AG10803 (cell line): ENCODE measurements at places on chromosomes 7 and 10.

GRCh38 chr10:21170216-21170615 lies 273.1 kb upstream of the NEBL start:
- no peak for DNase-seq

DNA sequence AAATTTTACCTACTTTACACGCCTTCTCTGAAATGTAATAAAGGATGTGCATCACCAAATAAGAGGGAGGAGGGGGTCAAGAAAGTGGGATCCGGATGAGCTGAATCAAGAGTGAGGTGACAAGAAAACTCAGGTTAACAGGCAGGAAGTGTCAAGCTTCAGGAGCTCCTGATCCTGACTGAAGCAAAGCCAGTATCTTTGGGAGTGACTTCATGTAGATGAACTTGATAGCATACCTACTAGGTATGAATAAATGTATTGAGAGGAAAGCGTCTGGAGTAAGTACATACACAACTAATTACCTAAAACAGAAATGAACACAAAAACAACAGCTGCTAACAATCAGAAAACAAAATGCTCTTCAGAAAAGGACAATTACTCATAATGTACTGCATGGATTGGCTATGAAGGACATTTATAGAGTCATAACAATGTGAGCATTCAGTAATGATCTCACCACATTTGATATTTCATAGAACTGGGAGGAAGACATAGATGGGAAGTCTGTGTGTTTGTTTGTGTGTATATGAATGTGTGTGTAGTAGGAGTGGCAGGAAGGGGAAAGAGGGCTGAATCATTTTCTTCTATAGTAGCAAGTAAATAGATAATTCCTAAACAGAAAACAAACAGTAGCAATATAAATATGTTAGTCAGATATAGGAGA lies 29.4 kb downstream of the PRKG1 start:
- no peak for DNase-seq

DNA sequence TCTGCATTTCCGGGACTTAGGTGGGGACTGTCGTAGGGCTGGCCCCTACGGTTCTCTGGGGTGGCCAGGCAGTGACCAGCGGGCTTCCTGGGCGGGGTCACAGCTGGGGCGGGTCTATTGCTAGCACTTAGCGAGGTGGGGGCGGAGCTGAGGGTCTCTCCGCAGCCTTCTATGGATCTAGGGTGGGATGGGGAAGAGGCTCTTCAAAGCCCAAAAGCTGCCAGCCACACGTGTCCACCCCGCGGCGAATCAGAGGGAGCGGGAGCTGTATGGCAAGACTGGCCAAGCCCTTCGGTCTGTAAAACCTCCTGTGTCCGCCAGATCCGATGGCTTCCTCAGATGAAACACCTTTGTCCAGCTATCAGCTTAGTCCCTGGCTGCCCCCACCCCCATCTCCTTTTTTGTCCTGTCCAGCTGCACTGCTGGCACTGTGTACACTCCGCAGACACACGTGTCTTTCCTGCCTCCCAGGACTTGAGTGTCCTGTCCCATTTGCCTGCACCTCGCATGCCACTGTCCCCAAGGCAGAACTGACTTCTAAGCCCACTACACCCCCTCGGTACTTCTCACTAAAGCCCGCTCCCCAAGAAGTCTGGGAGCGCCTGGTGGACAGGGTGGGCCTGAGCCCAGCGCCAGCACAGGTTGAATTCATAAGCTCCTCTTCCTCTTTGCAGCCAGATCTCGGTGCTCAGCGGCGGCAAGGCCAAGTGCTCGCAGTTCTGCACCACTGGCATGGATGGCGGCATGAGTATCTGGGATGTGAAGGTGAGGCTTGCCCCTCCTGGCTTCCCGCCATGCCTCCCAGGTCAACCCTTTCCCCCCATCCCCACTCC lies 14.8 kb downstream of the PDAP1 start:
- DNase-seq, result no peak

DNA sequence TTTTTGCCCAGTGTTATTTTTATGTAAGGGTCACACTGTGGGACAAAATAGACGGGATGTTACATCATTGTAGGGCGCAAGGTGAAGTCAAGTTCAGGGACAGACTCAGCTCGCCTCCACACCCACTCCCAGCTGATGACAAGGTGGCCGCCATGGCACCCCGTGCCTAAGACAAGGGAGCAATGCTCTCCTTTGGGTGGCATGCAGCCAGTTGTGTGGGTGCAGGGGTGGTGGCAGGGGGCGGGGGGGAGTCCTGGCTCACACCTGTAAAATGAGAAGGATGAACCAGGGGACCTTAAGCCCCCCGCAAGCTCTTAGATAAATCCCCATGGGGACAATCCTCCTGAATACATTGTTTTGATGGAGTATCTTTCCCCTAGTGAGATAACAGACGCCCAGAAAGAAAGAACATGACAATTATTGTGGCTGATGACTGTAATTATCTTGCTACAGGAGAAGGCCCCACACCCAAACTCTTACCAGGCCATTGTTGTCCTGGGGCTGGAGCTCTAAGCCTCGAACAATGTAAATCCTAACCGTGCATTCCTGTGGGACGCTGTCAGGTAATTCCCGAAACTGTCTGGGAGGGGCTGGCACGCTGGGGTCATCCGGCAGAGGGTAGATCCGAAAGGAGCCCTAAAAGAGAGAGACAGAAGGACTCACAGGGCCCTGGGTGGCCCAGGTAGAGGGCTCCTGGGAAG lies 148.7 kb downstream of the MYOF start:
- DNase-seq, result no peak

DNA sequence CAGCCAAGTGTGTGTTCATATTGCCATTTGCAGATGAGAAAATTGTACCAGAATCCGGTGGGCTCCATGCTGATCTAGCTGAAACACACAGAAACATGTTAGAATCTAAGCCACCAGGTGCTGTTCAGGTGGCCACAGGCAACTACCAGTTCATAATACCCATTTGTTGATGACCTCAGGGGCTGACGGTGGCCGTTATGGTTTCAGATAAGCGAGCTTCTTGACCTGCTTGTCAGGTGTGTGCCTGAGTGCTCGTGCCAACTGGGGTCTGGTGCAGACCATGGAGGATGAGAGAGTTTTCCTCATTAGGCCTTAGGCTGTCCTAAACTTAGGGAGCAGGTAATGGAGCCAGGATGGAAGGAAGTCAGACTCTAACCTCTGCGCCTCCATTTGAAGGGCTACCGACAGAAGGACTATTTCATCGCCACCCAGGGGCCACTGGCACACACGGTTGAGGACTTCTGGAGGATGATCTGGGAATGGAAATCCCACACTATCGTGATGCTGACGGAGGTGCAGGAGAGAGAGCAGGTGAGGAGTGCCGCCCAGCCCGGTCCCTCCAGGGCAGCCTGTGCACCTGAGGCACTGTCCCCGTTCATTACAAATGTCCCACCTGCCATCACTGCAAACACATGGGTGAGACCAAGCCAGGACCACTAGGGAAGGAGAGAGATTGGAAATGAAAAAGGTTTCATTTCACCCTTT lies 53.1 kb downstream of the MKI67 start:
- DNase-seq, result no peak

- peak; percentile 44 for DNase-seq
These were observed 162.9 kb downstream of the ZNF33B start for GRCh38 chr10:42475168-42476098.

GRCh38 chr7:20906801-20907453 lies 120.2 kb upstream of the SP8 start:
- DNase-seq, result no peak

- DNase-seq, result no peak
These were observed 185.5 kb downstream of the SGMS1 start for GRCh38 chr10:50438049-50438936.

GRCh38 chr7:95669513-95669912 lies 73.2 kb upstream of the PDK4 start:
- DNase-seq, result no peak

- peak; percentile 65 for DNase-seq
These were observed 739 bp downstream of the CASP7 start for GRCh38 chr10:113680190-113681111.

GRCh38 chr7:111756687-111757178 lies 194.4 kb upstream of the IMMP2L start:
- peak; percentile 72 for DNase-seq

DNA sequence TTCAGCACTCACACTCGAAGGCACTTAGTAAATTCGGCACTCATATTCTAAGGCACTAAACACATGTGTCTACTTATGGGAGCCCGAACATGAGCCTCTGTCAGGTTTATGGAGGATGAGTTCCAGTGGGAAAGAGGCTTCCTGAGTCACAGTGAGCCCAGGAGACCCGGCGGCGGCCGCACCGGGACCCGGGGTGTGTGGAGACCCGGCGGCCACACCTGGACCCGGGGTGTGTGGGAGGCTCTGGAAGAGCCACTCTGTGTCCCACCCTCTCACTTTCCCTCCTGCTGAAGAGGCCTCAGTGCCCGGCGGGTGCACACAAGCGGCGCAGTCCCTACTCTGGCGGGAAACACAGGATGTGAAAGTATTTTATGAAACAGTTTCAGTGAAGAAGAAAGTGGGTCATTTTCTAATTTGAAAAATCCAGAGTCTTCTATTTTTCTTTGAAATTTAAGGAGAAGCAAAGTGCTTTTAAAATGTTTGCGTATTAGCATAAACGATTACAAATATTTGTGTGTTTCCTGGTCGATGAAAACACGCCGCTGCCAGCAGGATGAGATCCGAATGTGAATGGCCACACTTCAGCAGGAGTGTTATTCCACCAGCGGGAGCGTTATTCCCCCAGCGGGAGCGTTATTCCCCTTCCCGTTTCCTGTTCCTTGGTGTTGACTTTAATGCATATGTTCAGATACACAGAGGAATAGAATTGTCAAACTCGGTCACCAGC lies 625.1 kb downstream of the DNAJB6 start:
- no peak for DNase-seq

DNA sequence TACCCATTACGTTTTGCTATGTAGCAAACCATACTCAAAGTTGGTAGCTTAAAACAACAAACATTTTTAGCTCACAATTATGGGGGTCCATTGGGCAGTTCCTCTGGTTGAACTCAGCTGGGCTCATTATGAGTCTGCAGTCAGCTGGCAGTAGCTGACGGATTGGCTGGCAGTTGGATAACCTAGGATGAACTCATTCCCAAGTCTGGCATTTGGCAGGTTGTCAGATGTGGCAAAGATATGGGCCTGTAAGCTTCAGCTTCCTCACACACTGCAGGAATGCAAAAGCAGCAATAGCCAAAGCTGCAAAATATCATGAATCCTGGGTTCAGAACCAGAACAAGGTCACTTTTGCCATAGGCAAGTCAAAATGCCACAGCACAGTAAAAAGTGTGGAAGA lies 412.2 kb upstream of the SORCS1 start:
- peak; percentile 11 for DNase-seq

- DNase-seq, result peak; percentile 83
These were observed 171.3 kb downstream of the MAGI2 start for GRCh38 chr7:79282070-79282694.

DNA sequence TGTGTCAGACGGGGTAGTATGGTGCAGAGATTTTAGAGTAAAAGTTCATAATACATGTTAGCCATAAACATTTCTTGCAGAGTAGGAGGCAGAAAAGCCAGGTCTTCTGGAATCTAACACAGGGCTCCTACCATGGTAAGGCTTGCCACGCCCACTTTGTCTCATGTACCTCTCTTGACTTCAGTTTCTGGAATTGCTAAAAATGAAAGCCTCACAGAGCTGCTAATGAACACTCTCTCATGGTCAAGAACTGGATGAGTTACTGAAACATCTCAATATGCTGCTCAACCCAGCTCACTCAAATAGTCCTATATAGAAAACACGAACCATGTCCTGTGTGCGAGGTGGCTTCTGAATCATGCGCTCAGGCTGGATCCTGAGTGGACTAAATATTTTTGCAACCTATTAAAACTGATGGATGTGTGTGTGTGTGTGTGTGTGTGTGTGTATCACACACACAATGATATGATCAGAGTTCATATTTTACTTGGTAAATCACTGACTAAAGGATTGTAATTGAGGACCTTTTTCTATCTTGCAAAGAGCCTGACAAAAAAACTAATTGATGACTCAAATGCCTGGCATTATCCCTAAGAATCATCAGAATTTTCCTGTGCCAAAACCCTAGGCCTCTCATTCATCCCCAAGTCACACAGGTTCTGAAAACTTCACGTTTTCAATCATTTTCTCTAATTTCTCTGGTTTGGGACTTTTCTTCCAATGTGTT lies 1306.6 kb downstream of the XPNPEP1 start:
- DNase-seq, result no peak

DNA sequence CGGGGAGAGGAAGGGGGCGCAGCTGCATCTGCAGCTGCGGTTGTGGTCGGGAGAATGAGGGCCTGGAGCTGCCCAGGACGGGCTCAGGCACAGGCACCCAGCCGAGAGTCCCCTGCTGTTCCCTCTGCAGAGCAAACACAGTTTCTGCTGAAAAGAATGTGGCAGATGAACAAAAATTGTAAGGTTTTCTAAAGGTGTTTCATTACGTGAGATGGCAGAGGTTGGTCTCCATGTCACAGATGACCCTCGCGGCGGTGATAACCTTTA lies 456.2 kb downstream of the DNAJB6 start:
- DNase-seq, result no peak

- no peak for DNase-seq
These were observed 315.1 kb downstream of the NEBL start for GRCh38 chr10:20582041-20582440.

GRCh38 chr10:33570495-33570894 lies 236.0 kb upstream of the NRP1 start:
- DNase-seq, result no peak

DNA sequence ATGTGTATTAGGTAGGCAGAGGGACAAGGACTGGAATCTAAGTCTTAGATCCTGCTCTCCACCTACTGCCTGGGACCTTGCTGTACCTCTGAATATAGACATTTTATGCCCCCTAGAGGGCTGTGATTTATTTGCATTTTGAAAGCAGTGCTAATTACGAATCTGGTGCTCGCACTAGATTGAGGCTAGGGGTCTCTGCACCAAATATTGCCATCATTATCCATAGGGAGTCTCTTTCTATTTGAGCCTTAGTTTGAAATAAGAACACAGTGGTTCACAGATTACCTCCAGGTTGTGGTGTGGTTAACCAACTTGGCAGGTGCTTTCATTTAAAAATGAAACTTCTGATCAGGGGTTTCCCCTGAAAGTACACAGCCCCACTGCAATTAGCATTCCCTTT lies 41.8 kb downstream of the CNNM1 start:
- DNase-seq, result peak; percentile 58

GRCh38 chr7:126696256-126697038 lies 556.3 kb downstream of the GRM8 start:
- DNase-seq, result no peak
